ENCODE measurements at places on chromosomes 1 and 21.

DNA sequence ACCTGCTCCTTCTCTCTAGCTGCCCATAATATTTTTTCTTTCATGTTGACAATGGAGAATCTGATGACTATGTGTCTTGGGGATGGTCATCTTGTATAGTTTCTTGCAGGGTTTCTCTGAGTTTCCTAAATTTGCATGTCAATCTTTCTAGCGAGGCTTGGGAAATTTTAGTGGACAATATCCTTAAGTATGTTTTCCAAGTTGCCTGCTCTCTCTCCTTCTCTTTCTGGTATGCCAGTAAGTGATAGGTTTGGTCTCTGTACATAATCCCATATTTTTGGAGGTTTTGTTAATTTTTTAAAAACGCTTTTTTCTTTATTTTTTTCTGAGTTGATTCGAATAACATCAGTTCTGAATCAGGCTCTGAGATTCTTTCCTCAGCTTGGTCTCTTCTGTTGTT lies 370.9 kb upstream of the LYPLAL1 start:
- DNase-seq, result no peak

DNA sequence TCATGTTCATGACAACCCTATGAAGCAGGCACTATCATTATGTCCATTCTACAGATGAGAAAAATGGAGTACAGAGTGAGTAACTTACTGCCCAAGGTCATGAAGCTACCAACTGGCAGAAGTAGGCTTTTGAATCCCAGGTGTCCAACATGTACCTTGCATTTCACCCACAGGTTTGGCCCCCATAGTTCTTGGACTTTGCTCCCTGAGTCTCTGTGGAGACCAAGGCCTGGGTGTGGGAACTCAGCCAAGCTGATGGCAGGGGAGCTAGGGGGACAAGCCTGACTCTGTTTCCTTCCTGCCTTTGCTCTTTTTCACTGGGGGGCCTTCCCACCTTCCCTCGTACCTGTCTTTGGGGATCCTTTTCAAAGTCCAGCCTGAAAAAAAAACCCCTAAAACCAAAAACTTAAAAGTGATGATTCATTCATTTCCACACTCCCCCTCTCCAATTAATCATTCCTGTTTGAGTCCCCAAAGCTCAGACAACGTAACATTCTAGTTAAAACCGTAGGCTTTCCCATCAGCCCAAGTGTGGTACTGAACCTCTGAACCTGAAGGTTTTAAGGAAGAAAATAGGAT lies 8.5 kb upstream of the TTC22 start:
- DNase-seq, result no peak

DNA sequence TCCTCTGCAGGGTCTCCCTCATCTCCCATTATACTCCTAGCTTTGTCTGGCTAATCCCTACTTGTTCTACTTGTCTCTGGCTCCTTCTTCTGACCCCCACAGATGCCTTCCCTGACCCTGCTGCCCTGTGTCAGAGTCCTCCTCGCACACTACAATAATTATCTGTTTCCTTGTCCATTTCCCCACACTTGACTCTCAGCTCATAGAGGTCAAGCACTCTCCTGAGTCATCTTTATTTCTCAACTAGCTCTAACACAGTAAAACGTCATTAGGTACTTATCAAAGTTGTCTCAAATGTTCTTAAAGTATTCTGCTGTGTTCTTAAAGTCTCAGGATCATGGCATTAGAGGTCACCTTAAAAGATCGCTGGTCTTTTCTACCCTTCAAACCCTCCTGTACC lies 47.1 kb downstream of the C8A start:
- DNase-seq, result no peak

DNA sequence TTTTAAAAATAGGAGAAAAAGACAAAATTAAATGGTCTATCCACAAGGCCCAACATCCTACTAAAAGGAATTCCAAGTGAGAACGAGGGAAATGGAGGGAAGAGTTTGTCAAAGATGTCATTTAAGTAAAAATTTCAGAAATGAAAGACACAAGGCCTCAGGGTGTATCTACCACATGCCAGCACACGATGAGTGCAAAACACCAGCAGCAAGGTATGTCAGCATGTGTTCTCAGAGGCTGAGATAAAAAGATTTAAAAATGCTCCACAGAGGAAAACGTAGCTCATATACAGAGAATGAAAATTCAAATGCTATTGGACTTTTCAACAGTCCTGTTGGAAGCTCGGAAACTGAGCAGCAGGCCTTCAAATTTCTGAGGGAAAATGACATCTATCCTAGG lies 42.0 kb downstream of the RHOU start:
- DNase-seq, result no peak

- DNase-seq, result peak; percentile 92
Observed at GRCh38 chr1:17212487-17213121, 7.7 kb downstream of the PADI1 start.

DNA sequence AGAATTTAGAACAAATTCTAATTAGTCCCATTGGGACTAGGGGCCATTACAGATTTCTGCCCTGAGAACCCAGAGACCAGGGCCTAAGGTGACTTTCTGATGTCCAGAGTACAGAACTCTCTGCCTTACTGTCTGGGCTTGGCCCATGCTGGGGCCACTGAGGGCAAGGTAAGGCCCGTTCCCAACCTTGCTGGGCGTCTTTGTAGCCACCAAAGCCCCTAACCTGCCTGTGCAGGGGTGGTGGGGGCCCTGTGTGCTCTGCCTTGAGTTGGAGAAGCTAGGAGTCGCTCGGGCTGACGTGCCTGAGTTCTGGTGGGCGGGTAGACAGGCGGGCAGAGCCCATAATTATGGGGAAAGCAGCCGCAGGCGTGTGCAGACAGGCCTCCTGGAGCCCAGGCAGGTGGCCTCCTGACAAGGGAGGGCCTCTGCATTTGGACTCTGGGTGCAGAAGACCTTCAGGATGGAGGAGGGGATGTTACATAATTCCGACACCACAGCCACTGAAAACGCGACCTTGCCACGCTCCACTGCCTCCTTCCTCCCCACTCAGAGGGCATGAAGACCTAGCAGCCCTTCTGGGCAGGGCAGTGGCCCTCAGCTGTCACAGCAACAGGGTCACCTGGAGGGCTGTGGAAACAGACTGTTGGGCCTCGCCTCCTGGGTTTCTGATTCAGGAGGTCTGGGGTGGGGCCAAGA lies 239.9 kb upstream of the TMEM51 start:
- DNase-seq, result peak; percentile 88

DNA sequence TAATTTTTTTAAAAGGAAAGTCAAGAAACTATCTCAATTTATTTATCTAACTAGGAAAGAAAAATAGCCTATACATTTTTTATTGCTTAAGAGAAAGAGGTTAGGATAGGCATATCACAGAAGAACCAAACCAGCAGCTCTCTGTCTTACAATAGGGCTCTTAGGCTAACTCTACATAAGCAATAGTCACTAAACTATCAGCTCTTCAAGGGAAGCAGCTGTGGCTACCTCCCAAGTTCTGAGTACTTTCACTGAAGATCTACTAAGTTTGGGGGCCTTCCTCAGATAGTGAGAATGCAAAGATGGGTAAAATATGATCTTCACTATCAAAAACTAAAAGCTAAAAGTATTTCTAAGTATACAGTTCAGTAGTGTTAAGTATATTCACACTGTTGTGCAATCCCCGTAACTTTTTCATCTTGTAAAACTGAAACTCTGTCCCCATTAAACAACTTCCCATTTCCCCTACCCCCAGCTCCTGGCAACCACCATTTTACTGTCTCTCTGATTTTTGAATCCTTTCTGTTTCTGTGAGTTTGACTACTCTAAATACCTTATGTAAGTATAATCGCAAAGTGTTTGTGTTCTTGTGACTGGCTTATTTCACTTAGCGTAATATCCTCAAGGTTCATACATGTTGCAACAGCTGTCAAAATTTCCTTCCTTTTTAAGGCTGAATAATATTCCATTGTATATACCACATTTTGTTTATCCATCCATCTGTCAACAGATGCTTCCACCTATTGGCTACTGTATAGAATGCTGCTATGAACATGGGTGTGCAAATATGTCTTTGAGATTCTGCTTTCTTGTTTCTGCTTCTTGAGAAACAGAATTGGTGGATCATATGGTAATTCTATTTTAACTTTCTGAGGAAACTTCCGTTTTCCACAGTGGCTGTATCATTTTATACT lies 73.3 kb downstream of the ACBD6 start:
- DNase-seq, result no peak

GRCh38 chr21:42524341-42525028 lies 10.8 kb downstream of the SLC37A1 start:
- DNase-seq, result peak; percentile 30
